ENCODE measurements at places on chromosomes 1 and 21.

- DNase-seq: no peak
Measured at GRCh38 chr1:162822391-162823200, 32.1 kb downstream of the HSD17B7 start.

- no peak for DNase-seq
Measured at GRCh38 chr1:28519946-28520725, 14.3 kb downstream of the RCC1 start.

DNA sequence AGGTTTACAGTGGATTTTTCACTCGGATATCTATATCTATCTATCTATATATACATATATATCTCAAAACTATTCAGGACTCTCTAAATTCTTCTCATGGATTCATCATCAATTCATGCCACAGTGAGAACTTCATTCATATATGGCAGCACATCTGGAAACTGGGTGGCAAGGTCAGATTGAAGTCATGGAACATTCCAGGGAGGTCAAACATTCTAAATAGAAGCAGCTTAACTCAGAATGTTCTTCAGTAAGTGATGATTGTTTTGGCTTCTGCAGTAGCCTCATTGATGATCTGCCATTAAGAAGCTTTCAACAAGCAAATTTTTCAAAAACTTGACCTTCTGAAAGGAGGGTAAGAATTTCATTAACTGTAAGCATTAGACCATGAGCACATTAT, 46.9 kb upstream of the ADAMTS1 start:
- no peak for DNase-seq

DNA sequence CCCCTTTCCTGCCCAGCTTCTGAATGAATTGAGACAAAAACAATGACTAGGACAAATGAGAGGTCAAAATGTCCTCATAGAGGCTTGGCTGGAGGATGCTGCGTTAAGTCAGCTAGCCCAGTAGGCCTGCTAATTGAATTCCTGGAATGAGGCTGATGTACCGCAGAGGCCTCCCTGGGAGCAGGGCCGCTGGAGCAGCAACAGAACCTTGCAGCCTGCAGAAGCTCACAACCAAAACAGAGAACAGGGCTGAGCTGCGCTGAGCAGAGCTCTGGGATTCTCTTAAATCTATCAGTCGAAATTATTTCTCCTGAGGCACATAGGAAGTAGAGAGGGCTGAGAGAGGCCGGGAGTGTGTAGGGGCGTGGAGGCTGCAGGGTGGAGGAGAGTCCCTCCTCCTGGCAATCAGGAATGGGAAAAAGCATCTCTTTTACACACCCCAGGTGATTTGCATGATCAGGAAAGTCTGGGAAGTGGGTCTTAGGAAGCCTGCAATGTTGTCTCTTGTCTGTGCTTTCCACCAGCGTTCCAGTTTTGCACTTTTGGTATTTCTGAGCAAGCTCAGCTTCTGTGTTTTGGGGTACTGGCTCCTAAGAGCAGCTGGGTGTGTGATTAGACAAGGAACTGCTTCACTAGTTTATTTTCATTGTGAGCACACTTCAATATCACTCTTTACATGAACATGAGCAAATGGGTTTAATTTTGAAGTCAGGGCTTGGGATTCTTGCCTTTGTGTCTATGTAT, 66.5 kb downstream of the RYR2 start:
- DNase-seq: no peak

GRCh38 chr1:159835356-159835755, 8.7 kb downstream of the SLAMF8 start:
- DNase-seq: no peak

DNA sequence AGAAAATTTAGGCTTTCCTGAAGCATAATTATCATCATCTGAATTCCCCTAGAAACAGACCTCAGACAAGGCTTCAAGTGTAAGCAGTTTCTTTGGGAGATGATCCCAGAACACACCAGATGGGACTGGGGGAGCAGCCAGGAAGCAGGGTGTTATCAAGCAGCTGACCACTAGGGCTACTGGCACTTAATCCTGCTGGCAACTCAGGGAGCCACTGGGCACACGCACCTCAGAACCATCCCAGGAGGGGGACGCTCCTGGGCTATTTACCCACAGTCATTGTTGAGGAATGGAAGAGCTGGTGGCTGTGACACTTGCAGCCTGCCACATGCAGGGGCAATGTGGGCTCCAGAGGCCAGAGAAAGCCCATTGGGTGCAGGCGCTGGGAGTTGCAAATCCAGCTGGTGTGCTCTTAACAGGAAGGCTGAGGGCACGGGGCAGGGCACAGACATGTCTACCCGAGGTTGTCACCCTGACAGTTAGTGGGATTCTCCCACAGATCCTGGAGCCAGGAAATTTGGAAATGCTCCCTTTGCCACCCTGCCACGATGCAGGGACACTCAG, 15.1 kb upstream of the IL22RA1 start:
- no peak for DNase-seq

GRCh38 chr1:165052431-165052830, 304.1 kb downstream of the LMX1A start:
- DNase-seq: no peak
